ENCODE measurements at places on chromosomes 1 and 21.
A peak's percentile ranks its signal among the peaks of the same experiment; 100 is the strongest.

GRCh38 chr1:202291961-202292712 lies 49.6 kb downstream of the UBE2T start:
- peak; percentile 84 for DNase-seq

DNA sequence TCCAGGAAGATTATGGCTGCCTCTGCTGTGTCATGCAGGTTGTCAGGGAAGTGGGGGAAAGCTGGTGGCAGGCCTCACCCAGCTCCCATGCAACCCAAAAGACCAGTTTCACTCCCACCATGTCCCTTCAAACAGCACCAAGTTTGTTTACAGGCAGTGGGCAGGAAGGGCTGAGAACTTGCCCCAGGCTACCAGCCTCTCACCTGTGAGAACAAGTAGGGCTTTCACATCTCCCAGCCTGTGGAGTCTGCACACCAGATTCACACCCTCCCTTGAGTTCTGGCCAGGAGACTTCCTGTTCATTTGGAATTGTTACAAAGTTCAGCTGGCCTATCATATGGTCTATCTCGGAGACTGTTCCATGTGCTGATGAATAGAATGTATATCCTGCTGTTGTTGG lies 27.8 kb downstream of the RPAP2 start:
- no peak for DNase-seq

DNA sequence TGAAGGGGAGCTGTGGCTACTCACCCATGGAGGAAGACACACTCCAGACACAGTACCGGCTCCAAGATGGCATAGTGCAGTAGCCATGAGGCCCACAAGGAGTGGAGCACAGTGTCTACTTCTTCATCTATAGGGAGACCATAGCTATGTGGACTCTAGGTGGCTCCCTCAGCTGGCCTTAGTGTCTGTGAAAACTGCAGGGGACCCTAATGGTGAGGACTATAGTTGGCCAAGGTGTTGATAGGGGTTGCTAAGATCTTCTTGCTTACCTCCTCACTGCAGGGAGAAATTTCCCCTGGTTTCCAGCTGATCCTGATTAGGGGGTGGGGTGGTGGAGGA lies 58.9 kb downstream of the DIPK1A start:
- no peak for DNase-seq

DNA sequence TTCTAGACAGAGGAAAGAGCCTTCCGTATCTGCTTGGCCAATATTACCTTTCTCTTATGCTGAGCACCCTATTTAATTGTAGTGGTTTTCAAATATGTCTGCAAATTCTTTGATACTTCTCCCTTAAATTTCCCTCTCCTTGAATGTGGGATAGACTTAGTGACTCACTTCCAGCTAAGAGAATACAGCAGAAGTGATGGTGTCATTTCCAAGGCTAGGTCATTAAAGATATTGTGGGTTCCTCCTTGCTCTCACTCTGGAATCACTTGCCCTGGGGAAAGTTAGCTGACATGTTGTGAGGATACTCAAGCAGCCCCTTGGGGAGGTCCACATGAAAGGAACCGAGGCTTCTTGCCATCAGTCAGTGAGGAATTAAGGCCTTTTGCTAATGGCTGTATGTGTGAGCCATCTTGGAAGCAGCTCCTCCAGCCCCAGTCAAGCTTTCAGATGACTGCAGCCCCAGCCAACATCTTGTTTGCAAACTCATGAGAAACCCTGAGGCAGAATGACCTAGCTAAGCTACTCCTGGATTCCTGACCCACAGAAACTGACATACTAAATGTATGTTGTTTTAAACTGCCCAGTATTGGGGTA lies 8.1 kb upstream of the CITED4 start:
- no peak for DNase-seq

- peak; percentile 34 for DNase-seq
Observed at GRCh38 chr1:82153272-82153629, 352.5 kb downstream of the ADGRL2 start.

DNA sequence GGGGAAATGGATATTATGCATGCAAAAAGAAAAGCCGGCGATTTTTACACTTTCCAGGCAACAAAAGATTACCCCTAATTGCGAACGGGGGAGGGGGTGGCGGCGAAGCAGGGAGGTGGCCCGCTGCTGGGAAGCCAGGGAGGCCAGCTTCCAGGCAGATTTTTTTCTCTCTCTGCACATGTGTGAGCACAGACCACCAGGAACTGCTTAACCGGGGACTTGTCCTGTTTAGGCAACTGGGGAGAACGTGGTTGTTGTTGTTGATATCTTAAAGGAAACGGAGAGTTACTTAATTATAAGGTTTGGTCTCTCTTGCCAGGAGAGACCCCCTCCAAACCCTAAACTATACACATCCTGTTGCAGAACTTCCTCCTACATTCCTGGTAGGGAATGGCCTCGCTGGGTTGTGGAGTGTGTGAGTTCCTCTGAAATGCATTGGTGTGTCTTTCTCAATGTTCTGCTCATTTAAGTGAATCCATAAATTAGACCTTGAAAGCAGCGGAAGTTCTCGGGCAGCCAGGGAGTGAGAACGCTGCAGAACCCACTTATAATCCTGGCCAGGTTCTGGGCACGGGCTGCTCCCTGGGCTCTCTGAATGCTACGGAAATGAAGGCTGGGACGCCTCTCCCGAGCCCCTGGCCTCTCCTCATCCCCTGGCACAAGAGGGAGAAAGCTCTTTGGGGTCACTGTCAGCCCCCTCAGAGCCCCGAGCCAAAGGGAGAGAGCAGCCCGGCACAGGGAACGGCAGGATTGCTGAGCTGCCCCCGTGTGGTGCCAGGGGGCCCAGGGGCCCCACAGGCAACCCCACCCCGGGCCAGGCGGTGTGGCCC lies 250.0 kb downstream of the FOXD2 start:
- no peak for DNase-seq

- DNase-seq = no peak
Observed at GRCh38 chr1:65045022-65045817, 78.9 kb upstream of the JAK1 start.

DNA sequence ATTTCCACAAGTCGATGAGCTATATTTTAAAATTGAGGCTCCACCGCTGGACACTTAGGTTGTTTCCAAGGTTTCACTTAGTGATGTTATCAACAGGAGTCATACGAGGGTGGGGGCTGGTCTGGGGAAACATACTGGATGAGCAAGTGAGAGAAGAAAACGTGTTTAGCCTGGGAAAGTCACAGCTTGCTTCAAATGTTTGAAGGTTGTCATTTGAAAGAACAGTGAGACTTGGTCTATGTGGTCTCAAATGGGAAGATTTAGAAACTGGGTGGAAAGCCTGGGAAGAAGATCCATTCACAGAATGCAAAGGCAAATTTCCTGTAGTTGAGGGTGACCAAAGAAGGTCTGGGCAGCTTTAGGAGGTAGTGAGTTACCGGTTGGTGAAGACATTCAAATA lies 9.9 kb upstream of the DYRK1A start:
- DNase-seq = no peak

DNA sequence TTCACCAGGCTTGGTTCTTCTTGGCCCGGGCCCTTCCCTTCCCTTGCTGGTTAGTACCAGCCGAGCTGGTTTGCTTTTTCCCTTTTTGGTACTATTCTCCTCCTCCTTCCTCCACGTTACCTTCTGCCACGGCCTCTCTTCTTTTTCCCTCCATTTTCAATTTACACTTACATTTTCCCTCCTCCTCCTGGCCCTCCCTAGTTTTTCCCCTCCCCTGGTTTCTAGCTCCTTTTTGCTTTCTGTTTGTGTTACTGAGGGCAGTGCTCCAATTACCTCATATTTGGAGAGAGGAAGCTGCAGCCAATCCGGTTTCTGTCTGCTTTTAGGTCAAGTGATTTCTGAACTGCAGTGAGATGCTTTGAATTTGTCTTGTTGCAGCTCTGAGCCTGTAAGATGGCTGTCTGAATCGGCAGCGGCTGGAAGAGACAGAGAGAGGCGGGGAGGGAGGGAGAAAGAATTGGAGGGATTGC lies 63.7 kb downstream of the MACF1 start:
- DNase-seq = no peak

Measured in NCI-H446 (cell line).